ENCODE measurements at places on chromosomes 13 and 19.

DNA sequence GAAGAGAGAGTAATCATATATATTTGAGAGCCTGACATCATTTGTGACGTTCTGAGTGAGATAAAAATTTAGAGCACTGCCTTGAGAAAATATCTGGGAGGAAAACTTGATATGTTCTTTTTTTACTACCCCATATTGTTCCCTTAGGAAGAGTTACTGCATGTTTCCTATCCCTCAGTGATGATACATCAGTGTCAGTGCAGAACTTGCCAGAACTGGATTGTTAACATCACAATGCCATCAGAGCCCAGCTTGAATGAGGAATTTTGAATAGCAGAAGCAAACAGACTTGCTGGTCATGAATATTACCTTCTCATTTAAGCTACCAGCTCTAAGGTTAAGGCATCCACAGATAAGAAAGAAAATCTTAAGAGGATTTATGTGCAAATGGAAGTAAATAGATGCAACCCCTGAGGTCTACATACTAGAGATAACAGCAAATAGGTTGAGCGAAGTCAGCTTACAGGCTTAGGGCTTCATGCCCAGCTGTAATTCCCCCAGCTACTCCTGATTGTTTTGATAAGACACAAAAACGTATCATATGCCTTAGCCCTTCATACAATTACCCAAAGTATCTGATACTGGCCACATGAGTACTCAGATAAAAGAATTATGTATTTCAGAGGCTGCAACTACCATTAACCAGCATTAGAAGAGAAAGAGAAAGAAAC, 313.7 kb upstream of the ATXN8OS start:
- DNase-seq: no peak

- no peak for DNase-seq
Observed at GRCh38 chr13:106521095-106521799, 14.2 kb downstream of the EFNB2 start.

- DNase-seq: no peak
Observed at GRCh38 chr13:110607675-110608224, 7.6 kb upstream of the NAXD start.

GRCh38 chr13:100596516-100596915, 7.9 kb upstream of the GGACT start:
- DNase-seq: no peak

DNA sequence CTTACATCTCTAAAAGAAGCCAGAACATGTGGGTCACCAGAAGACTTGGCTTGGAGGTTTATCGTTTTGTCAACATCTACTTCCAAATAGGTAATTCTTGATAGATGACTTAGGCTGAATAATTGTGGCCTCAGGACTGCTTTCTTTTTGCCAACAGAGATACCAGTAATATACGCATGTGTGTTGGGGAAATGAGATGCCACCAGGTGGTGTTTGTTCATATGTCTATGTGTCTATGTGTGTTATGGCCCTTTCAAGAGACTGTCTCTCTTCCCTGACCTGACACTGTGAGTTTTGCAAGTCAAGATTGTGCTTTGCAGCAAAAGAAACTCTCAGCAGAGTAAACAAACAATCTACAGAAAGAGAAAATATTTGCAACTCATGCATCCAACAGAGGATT, 31.6 kb upstream of the METTL21C start:
- DNase-seq: no peak

- no peak for DNase-seq
Observed at GRCh38 chr19:49887665-49888509, 8.8 kb downstream of the IL4I1 start.

- no peak for DNase-seq
Observed at GRCh38 chr13:24042710-24043440, 117.6 kb upstream of the SPATA13 start.

- DNase-seq: no peak
Observed at GRCh38 chr13:112143046-112143752, 76.2 kb downstream of the SOX1 start.

- DNase-seq: no peak
Observed at GRCh38 chr13:26616126-26616525, 58.6 kb downstream of the WASF3 start.

DNA sequence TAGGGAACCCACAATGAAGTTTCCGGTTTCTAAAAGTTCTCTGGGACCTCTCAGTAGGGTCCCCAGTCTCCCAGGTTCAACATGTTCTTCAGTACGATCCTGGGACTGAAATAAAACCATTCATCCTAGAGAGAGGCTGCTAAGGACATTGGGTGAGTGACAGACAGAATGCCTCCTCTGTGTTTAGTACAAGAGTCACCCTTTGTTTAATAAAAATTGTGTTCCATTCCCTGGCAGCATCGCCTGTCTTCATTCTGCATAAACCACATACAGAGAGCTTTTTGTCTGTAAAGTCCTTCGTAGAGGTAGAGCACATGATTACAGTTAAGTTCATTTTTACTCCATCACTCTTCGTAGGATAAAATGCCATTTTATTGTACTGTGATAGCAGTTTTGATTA, 95.3 kb upstream of the GPR12 start:
- no peak for DNase-seq

GRCh38 chr19:8141726-8142512, 7.5 kb downstream of the FBN3 start:
- no peak for DNase-seq

DNA sequence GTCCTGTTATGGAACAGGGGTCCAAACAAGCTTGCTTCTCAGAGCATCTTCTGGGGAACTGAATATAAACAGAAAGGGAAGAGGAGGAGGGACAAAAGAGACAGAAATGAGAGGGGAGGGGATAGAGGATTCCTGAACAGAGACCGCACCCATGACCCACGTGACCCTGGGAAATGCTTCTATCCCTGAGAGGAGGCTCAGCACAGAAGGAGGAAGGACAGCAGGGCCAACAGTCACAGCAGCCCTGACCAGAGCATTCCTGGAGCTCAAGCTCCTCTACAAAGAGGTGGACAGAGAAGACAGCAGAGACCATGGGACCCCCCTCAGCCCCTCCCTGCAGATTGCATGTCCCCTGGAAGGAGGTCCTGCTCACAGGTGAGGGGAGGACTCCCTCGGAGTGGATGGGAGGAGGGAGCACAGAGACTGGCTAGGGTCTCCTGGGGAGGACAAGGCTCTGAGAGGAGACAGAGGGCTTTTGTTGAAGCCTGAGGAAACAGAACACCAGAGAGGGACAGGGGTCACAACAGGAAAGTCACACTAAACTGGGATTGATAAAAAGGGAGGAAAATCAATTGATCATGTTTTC, at the start of gene CEACAM6:
Gene CEACAM6, plus strand, starts transcription at position 203 of the 586 bp plus-strand sequence. Its CDS starts 109 bp downstream, at position 312.
- no peak for DNase-seq

DNA sequence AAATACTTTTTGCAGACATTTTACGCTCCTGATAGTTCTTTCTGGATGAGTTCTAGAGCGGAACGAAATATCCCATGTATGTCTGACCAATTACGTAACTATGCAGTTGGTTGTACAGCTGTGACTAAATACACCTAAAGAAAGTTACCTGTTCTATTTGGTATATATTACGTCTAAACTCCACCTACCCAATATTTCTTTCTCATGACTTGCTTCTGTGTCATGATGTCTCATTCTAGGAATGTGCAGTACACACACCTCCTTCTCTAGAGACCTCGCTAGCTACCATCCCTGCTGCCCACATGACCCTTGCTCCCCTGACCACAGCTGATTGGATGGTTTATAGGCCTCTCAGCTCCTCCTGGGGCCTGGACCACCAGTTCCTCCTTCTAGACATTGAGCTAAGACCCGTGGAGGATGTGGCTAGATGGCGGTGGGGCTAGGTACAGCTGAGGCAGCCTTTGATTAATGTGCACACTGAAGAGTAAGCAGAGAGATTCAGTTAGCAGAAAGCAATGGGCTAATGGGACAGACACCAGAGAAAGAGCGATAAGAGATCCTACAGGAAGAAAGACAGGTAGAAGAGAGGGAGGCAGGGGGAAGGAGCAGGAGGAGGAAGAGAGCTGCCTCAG, 422.1 kb downstream of the COG6 start:
- no peak for DNase-seq

DNA sequence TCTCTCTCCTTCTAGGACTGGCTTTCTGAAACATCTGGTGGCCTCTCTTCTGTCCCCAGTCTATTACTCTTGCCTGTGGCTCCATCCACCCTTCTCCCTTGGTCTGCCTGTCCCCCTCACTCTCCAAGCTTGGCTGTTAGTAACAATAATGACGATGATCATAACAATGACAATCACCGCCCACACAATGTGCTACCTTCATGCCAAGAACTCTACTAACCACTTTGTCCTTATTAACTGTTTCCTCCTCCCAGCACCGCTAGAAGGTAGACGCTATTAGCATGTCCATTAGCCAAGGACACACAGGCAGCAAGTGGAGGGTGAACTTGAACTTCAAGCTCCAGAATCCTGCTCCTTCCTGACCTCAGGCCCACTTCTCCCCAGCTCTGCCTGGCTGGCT, 2.7 kb downstream of the GYS1 start:
- DNase-seq: no peak

DNA sequence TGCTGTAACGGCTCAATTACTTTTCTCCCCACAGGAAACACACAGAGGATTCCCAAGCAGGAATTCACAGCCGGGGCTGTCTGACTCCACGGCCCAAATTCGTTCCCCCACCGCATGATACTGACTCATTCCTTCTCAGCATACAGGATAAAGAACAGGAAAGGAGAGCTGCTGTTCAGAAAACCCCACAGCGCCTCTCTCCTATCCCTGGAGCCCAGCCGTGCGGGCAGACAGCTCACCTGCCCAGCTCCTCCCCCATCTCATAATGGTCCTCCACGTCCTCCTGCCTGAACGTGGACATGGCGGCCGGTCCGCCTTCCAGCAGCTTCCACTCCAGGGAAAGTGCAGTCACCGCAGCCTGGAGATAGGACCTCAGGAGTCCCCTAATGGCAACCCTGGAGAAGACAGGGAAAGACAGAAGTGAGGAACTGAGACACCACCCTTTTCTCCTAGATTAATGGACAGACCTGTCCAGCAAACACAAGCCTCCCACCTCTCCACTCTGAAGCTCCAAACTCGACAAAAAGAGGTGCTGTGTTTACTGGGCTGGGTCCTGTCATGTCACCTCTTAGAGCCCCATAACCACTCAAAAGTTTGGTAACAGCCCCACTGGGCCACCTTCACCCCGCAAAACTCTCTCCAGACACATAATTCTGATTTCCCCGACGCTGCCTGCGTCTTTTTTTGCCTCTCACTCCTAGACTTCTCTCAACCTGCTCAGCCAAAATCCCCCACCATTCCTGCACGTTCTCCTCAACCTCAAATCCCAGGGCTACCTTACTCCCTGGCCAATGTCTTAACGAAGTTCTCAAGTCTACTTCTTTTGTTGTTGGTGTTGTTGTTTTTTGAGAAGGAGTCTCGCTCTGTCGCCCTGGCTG, 1.2 kb downstream of the DAPK3 start:
- DNase-seq: peak; percentile 60

GRCh38 chr13:99196466-99197116, 4.1 kb upstream of the UBAC2 start:
- no peak for DNase-seq

- DNase-seq: no peak
Observed at GRCh38 chr19:887072-887471, 5.9 kb downstream of the MED16 start.

DNA sequence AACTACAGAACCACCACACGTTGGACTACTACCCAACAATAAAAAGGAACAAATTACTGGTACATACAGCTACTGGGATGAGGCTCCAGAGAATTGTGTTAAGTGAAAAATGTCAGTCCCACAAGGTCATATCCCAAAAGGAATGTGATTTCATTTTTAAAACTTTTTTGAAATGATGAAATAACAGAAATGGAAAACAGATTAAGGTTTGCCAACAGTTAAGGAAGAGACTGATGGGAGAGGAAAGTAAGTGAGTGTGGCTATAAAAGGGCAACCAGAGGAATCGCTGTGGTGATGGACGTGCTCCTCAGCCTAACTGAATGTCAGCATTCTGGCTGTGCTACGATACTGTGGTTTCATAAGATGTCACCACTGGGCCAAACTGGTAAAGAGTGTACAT, 512.8 kb downstream of the UQCRFS1 start:
- DNase-seq: no peak

GRCh38 chr13:114147803-114148520, 15.5 kb upstream of the RASA3 start:
- DNase-seq: no peak

DNA sequence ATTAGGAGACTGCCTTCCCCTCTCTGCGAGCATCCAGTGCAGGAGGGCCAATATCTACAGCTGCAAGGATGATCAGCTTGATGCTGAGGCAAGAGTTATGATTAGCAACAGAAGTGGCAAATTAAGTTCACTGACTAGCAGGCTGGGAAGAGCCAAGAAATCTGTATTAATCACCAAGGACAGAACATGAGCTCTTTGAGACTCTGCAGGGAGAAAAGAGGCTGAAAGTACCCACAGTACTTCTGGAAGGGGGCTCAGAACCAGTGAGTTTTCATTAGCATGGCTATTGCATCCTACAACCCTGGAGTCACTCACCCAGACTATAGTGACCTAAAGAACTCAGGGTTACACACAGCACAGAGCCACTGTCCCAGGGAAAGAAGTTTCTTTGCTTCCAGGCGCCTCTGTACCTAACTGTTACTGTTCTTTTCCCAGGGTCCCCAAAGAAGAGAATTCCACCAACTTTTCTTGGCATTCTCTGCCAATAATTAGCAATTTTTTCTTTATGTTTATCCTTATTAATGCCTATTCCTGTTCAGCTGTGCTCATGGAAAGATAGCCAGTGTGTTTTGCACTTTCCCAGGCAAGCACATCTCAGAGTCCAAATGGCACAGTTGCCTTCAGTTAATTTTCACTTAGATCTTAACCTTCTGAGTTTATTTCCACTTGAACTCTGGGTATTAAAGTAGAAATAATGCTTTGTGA, 25.8 kb upstream of the MEDAG start:
- no peak for DNase-seq

GRCh38 chr13:30721936-30722335, 13.4 kb upstream of the ALOX5AP start:
- no peak for DNase-seq

- no peak for DNase-seq
Observed at GRCh38 chr19:46866407-46867136, 5.8 kb downstream of the ARHGAP35 start.

GRCh38 chr13:66657165-66657881, 572.8 kb downstream of the PCDH9 start:
- DNase-seq: peak; percentile 71

- DNase-seq: peak; percentile 78
Observed at GRCh38 chr19:2055931-2056836, 5.1 kb upstream of the MKNK2 start.

DNA sequence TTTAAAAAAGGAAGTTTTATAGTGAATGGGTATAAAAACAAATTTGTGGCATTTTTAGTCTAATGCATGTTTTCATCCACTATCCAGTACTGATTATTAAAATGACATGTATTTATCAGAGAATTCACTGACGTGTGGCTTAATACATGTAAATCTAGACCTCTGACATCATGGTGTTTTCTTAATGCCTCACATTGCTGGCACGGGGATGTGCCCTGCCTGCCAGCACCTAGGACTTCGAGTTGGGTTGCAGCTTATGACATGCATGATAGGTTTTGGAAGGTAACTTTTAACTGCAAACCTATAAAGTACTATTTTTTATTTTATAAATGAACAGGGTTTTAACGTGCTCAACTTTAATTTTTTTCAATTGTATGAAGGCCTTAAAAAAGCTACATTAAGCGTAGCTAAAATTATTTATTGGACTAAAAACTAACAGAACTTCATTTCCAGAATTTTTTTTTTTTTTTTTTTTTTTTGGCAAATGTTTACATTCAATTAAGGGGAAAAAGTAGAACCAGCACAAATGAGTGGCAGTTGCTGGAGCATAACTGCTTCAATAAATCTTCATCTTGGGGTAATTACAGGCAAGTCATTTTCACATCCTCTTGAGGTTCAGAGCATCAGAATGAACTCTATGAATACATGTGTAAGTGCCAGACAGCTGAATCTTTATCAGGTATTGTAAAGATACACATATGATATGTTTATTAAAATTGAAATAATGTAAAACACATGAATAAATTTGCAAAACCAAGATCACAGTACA, 16.3 kb downstream of the METTL21C start:
- DNase-seq: no peak
